ENCODE measurements at places on chromosomes 5 and 9. TPM values are rescaled to one million over a fixed set of nuclear protein-coding genes. Genes with fewer than 3 reads are reported as not detected.

- no peak for DNase-seq
These were observed 389.6 kb downstream of the KDM4C start for GRCh38 chr9:7147121-7148090.

DNA sequence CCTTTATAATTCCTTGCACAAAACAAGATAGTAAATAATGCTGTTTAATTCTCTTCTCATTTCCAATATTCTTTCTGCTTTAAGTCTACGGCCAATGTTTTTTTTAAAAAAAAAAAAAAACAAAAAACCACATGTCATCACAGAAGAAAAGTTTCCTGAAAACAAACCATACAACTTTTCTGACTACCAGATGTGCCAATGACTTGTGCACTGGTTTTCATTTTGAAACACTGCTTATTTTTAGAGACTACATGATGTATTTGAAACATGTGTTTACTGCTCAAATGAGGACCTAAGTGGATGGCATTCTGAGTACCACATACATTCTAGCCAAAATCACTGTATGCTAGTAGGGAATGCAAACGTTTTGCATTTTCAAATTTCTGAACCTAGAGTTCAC lies 167.9 kb downstream of the GLIS3 start:
- DNase-seq, result no peak

DNA sequence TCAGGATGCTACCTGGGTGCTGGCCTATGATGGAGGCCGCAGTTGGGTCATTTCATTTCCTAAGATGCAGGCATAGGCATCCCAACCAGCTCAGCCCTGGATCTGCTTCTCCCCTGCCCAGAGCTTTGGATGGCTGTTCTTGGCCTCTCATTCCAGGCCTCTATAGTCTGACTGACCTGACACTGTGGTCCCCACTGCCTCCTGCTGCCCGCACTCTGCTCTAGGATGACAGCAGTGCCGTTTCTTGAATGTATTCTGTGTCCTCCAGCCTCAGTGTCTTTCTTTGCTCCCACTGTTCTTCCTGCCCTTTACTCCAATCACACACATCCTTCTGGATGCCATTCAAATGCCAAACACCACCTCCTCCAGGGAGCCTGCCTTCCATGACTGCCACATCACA lies 235.7 kb downstream of the HSPA4 start:
- DNase-seq, result peak; percentile 55

GRCh38 chr5:2917093-2917492 lies 165.6 kb upstream of the IRX2 start:
- DNase-seq, result no peak

ZNF618 gene
- 2.3 TPM for total RNA-seq

SPATA31E1 gene
- not detected for total RNA-seq

SNCB gene
- not detected for total RNA-seq
